ENCODE measurements at places on chromosomes 1 and 21.

DNA sequence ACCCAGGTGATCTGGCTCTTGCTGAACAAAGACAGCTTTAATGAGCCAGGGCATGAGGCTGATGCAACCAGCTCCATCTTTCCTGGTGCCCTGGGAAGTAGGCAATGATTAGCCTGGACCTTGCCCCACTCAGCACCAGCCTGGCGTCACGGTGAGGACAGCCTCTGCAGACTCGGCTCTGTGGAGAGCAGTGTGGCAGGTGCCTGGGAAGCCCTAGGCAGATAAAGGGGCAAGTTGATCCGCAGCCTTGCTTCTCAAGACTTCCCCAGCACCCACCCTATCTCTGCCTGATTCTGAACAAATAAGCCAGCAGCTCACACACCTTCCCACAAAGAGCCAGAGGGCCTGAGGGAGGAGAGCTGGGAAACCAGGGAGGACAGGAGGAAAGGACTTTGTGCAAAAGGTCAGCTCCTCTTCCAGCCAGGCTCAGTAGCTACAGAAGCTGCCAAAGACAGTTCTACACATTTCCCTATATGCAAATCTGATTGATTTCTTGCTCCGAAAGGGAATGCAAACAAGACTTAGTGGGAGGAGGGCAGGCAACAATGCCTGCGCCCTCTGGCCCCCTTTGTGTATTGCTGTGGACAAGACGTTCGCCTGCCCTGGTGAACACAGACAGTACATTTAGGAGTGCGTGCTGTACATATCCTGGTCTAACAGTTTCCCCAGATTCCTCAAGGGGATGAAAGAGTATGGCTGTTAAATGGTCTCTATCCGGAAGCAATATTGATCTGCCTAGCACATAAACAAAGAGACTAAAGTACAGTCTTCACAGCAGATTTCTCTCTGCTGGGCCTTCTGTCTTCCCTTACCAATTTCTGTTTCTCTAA is 63.8 kb downstream of the BCAR3 start:
- DNase-seq: peak; percentile 85

- no peak for DNase-seq
Observed at GRCh38 chr1:60141276-60141675, 67.7 kb upstream of the C1orf87 start.

DNA sequence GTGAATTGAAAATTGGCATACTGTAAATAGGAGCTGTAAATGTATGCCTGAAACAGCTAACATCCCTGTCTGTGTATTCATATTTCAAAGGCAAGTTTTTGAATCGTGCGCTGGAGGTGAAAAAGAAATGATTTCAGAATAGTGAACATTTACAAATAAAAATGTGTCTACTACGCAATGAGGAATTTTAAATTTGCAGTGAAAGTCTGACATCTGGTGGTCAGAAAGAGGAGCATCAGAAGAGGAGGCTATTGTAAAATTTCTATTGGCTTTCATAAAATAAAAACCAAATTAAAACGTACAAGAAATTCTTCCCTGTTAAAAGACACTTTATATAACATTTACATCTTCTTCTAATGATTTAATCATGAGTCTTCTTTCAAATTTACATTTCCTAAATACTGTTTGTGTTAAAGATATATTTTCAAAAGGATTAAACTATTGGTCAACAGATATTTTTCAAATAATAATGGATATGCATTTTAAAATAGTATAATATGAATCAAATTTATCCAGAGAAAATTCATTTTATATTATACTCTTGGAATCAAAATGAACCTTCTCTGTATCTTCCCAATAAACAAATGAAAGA is 113.7 kb upstream of the RRP15 start:
- no peak for DNase-seq

DNA sequence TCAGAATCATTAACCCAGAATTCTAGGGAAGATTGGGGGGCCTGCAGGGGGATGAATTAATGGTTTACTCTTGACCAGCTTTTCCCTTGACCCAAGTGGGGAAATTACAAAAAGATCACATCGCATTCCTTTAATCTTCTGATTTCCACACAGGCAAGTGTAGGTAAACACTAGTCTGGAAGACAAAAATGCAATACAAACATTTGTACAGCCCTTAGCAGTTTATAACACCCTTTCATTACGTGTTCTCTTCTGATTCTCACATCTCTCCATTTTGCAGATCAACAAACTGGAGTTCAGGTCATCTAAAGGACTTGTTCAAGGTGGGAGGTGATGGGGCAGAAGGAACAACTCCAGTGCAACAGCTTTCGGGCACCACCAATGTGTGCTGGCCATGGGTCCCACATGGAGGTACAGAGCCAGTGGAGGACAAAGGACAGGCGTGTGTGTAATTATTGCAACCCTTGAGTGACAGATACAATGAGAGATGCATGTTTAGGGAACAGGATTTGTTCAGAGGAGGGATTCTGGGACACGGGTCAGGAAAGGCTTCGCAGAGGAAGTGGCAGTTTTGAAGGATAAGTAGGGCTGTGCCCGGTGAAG is 20.4 kb downstream of the ATF3 start:
- DNase-seq: no peak

DNA sequence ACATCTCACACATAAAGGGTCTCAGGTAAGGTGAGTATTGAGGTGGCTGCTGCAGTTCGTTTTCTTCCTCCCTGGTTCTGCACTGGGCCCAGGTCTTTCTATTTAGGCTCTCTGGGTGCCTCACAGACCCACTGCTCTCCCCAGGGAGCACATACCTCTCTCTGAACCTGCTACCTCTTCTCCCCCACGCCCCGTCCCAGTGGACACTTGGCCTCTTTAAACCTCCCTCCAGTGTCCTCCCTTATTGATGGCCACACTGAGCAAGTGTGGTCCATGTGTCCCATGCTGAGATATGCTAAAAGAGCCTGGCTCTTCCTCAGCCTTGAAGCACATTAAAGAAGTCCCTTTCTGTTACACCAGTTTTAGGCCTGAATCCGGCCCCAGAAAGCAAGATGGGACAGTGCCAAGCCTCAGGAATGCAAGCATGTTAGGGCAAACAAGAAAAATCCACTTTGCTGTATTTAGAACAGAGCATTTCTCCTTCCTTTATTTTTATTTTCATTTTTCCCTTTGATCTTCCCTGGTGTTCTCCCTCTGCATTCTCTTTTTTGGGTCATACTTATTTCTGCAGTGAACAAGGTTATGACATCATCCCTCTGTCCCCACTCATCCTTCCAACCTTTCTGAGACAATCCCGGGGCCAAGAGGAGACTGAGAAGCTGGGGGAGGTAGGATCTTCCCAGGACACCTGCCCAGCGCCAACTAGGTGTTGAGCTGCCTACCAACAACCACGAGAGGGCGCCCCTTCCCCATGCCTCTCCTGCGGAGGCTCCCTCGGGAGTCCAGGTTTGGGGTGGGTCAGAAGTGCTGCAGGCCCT is 5.0 kb upstream of the CHI3L2 start:
- peak; percentile 40 for DNase-seq

GRCh38 chr1:153678519-153679336 is at the start of gene NPR1:
Gene NPR1, plus strand, starts transcription at chr1:153678688. Its CDS starts 421 bp downstream, at chr1:153679109.
- DNase-seq: no peak
